ENCODE measurements at places on chromosomes 11 and 22.
A peak's percentile ranks its signal among the peaks of the same experiment; 100 is the strongest.

GRCh38 chr11:130243816-130244215 is 70.9 kb downstream of the ZBTB44 start:
- no peak for DNase-seq

- no peak for DNase-seq
Observed at GRCh38 chr11:45532546-45532945, 132.9 kb downstream of the CHST1 start.

DNA sequence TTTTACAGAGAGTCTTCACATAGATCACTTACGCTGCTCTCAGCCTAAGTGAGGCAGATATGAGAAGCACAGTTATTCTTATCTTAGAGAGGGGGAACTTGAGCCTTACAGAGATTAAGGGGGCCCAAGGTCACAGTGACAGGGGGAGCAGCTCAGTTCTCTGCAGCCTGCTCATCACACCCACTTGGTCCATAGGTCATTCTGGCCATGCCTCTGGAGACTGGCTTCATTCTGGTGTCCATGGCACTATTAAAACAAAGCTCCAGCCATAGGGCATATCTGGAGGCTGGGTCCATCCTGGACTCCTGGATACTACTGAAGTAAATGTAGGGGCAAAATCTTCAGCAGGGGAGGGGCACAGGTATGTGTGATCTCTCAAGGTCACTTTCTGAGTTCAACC is 5.9 kb downstream of the SLC5A4 start:
- DNase-seq, result no peak

- no peak for DNase-seq
Observed at GRCh38 chr11:65858681-65859087, 704 bp upstream of the CFL1 start.

DNA sequence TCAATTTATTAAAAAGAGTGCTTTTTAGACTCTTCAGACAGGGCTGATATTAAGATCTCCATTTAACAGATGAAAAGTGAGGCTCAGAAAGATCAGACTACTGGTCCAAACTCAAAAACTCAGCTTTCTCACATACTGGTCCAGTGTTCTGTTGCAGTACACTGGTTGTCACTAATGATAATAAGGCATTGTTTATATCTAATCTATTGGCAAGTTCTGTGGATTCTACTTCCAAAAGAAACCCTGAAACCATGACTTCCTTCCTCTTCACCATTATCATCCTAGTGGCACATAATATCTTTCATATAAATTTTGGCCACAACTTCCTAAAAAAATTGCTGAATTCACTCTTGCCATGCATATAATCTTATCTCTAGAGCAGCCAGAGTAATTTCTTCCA is 36.9 kb downstream of the F2 start:
- DNase-seq, result no peak

DNA sequence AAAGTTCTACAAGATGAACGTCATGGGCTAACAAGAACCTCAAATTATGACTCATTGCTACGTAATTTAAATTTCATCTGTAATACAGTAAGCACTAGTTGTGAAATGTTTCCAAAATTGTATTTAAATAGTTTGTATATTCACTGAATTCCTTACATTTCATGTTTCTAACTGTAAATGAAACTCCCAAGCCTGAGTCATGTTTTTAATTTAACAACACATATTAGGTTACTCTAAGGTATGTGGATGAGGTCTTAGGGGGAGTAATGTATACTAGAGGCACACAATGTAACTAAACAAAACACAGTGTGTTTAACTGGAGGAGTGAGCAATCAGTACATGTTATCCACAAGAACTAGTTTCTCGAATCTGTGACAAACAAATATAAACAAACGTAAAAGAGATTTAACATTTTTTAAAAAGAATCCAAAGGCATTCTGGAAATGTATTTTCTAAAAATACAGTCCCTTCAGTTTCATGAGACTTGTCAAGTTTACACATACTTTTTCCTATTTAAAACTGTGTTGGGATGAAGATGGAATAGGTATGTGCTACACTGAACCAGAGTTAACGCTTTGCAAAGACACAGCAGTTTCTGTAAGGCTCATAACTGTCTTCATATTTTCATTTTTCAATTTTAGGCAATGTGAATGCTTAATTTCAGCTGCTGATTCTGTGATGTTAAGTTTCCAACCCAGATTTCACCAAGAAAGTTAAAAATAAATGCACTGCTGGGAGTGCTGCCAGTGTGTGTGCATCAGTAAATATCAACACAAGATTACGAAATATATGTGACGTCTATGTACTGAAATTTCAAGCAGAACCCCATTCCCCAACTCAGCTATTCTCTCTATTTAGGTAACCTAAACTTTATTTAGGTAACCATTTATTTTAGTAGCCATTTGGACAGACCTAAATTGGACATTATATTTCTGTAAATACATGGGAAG is 52.6 kb downstream of the PITPNB start:
- DNase-seq, result peak; percentile 95

DNA sequence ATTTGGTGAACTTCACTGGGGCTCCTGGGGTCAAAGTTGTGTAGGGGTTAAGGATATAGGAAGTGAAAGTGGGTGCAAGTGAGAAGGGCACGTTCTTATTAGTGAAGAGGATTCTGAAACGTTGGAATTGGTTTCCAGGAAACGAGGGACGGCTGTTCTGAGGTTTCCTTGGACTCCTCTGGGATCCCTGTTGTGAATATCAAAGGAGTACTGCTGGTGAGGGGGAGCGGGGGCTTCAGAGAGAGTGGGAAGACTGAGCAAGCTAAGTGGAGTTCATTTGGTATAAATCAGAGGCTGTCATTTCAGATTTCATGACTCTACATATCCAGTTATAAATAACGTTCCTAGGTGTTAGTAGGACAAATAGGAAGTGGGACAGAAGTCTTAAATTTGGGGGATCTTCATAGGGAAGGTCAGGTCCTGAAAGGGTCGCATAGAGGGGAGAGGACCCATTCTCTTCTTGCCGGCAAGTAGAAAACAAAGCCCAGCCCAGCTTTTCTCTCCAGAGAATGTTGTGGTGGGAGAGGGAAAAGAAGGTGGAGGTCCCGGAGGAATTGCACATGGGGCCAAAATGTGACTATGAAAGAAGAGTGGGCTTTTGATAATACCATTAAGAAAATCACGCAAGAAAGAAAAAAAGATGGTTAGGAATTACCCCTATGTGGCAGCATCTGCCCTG is 1.1 kb upstream of the NELL1 start:
- DNase-seq, result no peak

- DNase-seq, result no peak
Observed at GRCh38 chr11:36398231-36398953, 102.3 kb downstream of the PRR5L start.

- DNase-seq, result no peak
Observed at GRCh38 chr11:134560066-134560465, 148.0 kb upstream of the B3GAT1 start.

GRCh38 chr11:117750916-117751662 is 45.9 kb downstream of the DSCAML1 start:
- no peak for DNase-seq

GRCh38 chr11:75144716-75145014 is 6.2 kb upstream of the SLCO2B1 start:
- no peak for DNase-seq

GRCh38 chr11:28461338-28461737 is 353.1 kb downstream of the METTL15 start:
- no peak for DNase-seq
